ENCODE measurements at places on chromosomes 5 and 9.

- no peak for DNase-seq
These were observed 176.8 kb upstream of the RASEF start for GRCh38 chr9:83239747-83240146.

DNA sequence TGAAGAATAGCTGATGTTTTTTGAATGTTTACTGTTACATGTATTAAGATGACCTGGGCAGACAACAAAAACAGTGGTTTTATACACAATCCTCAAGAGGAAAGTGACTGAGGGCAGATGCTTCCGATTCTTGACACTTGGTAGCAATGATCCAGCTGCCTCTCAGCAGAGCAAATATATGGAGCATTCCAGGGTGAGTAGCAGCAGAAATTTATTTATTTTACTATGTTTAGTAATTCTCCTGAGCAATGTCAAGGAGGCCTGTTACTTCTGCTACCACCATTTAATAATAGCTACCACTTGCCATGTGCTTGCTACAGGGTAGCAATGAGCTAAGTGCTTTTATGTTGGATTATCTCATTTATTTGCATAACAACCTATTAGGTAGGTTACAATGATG is 69.1 kb upstream of the NR3C1 start:
- no peak for DNase-seq

GRCh38 chr5:81233080-81233634 is at the start of gene CKMT2:
TSS of gene CKMT2 (plus strand) at chr5:81233322. CDS start at chr5:81251133, 17,811 bp downstream.
- no peak for DNase-seq

DNA sequence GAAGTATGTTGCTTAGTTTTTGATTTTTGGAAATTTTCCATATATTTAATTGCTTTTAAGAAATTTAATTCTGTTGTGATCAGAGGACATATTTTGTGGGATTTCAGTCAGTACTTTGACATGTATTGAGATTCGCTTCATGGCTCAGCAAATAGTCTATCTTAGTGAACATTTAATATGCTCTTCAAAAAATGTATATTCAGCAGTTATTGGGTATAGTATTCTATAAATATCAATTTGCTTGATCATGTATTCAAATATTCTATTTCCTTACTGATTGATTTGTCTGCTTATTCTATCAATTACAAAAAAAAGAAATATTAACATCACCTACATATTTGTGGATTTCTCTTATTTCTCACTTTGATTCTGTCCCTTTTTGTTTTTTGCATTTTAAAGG is 79.5 kb upstream of the HAND1 start:
- no peak for DNase-seq

GRCh38 chr5:159975462-159976019 is 33.4 kb upstream of the TTC1 start:
- no peak for DNase-seq

DNA sequence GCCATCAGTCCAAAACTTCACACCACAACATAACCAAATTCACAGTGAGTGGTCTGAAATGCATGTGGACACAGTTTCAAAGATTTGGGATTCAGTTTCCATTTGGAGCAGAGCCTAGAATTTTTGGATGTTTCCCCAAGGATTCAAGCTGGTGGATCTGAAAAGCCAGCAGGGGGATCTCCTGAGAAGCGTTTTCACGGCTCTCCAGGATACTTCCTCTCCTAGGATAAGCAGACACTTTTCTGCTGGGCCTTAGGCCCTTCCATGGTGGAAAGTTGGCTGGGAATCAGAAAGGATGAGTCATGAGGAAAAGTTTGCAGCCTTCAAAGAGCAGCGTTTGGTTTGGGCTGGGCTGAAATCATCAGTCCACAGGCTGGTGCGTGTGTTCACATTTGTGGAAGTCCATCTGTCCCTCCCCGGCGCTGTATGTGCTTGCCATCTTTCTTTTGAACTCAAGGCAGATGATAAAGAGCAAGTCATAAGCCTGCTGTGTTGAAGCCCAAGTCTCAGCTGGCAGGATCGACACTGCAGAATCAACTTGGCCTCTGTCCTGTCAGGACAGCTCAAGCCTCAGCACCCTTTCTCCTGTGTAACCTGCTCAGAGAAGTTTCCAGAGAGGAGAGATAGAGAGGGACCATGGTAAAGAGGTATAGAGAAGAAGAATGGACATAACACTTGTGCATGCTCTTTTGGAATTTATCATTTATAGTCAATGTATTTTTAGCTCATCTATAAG is 152.6 kb upstream of the MSX2 start:
- DNase-seq = peak; percentile 90

DNA sequence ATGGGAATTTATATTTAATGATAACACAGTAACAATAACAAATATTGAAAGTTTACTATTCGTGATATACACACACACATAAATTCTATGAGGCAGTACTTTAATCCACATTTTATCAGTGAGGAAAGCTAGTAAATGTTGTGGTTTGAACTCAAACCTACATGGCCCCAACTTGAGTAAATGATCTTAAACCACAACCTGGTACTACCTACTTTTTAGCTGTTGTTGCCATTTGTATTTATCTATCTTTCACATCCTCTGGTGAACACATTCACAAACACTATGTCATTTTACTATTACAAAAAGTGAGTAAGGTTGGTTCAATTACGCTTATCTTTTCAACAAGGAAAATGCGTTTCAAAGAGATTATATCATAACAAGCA is 186.1 kb downstream of the SMC2 start:
- no peak for DNase-seq

DNA sequence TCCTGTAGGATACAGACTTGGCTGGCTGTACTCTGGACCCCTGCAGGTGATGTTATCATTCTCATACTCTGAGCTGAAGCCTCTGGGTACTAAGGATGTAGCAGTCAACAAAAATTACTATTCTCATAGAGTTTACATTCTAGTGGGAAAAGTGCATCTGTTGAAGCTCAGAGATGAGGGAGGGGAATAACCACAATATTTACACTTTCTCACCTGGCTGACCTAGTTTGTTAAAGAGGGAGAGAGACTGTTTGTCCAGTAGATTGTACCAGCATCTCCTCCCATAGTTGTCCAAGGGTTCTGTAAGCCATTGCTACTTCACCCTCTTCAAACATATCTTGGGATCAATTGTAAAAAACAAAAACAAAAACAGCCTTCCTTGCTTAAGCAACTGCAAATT is 33.8 kb upstream of the CHD1 start:
- no peak for DNase-seq

DNA sequence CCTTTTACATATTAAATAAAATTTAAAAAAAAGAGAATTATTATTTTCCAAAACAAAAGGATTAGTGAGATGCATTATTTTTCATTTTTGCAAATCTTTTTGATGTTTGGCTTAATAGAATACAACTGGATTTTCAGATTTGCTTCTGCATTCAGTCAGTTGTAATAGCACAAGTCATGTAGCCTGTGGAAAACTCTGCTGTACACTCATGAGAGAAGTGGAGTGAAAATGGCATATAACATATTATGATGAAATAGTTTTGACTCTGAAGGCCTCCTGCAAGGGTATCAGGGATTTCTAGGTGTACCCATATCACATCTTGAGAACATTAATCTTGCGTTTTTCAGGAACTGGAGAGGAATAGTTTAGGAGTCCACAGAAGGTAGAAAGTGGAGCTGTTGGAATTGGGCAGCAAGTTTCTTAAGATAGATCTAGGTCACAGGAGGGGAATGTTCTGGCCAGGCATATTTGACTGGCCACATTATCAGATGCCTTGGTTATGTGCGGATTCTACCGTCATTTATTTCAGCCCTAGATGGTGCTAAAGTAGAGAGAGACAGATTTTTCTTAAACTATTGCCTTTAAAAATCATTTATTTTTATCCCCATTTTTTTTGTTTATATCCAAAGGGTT is 16.4 kb downstream of the LNPEP start:
- DNase-seq = no peak

GRCh38 chr9:68522131-68522530 is 18.6 kb downstream of the TMEM252 start:
- DNase-seq = no peak

DNA sequence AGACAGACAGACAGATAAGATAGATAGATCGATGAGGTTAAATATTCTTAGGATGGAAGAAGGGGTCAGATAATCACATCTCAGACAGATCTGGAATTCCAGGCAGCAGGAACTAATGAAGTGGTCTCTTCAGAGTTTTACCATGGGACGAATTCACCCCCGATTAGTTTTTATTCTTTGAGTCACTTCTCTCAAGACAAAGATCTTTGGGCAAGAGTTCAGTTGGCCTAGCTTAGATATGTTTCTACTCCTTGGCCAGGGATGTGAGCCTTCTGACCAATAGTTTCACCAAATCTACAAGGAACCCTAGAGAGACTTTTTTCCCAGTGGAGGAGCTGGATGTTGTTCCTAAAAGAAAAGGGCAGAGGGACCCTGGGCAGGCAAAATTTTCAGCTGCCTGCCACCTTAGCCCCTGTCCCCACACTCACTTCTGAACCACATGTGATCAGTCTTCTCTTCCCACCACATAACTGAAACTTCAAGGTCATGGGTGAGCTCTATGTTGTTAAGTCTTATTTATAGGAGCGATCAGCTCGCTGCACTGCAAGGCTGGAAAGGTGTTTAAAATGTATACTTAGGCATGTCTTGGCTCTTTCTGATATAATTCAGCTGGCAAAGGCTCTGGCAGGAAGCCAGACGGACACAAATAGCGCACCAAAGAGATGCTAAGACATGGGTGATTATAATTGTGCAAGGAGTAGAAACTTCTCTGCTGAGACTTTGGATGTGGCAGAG is 132.9 kb downstream of the PALM2AKAP2 start:
- DNase-seq = no peak

GRCh38 chr5:66197764-66198405 is 53.8 kb downstream of the SREK1 start:
- no peak for DNase-seq

GRCh38 chr9:17401858-17402257 is 177.0 kb upstream of the SH3GL2 start:
- DNase-seq = no peak
